Daoy (cell line): ENCODE measurements at places on chromosomes 16 and 17. TPM values are rescaled to one million over a fixed set of nuclear protein-coding genes. Genes with fewer than 3 reads are reported as not detected.

DNA sequence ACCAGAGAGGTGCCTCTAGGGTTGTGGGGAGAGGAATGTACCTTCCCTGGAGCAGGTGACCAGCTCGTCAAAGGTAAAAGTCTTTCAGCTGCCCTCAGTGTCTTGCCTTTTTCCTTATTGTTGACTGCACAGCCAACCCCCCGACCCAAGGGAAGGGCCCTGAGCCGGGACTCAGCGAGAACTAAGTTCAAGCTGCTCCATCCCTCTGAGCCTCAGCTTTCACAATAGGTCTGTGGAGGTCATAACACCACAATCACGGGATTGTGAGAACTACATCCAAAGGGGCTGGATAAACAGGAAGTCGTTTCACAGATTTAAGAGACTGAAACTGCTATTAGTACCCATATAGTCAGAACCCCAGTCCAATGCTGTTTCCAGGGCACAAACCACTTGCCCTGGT is 2.6 kb upstream of the KRT36 start:
- DNase-seq = no peak

GRCh38 chr17:27620721-27621120 is 10.3 kb upstream of the LGALS9 start:
- no peak for DNase-seq

GRCh38 chr17:34000639-34001038 is 254.4 kb upstream of the CCL2 start:
- no peak for DNase-seq

- no peak for DNase-seq
Observed at GRCh38 chr17:39529455-39529854, 68.2 kb downstream of the CDK12 start.

- no peak for DNase-seq
Observed at GRCh38 chr16:84358601-84359295, 9.6 kb upstream of the ATP2C2 start.

GRCh38 chr17:1367351-1367745 is 32.7 kb downstream of the YWHAE start:
- peak; percentile 21 for DNase-seq

Gene RAB34
- 243 and 290 TPM in 2 replicates for total RNA-seq

Gene TGFB1I1
- total RNA-seq = 20.7 and 22.9 TPM in 2 replicates

Gene TBC1D3E
- total RNA-seq = not detected in 2 replicates

Gene ZDHHC1
- total RNA-seq = 1.9 and 3.0 TPM in 2 replicates
